ENCODE measurements at places on chromosomes 7 and 10. TPM values are rescaled to one million over a fixed set of nuclear protein-coding genes. Genes with fewer than 3 reads are reported as not detected.
A peak's percentile ranks its signal among the peaks of the same experiment; 100 is the strongest.

- H3K27ac ChIP-seq, result peak overlapping the region; percentile 98
- H3K4me3 ChIP-seq, result peak overlapping the region; percentile 95
- no peaks in the 10 kb centered on the region for H3K36me3 ChIP-seq
- DNase-seq, result no peak
- no peaks in the 10 kb centered on the region for H3K27me3 ChIP-seq
- H3K4me1 ChIP-seq, result peaks cover 23% of the 10 kb centered on the region
Observed at GRCh38 chr7:66682350-66683093, 53.8 kb downstream of the KCTD7 start.

Gene ZNF487
- total RNA-seq, result 15.7 TPM

Gene FAM24A
- not detected for total RNA-seq

Gene ARMC3
- total RNA-seq, result 54.3 TPM

Gene ZNF736
- 17.0 TPM for total RNA-seq

Gene LRRC61
- total RNA-seq, result 31.4 TPM

DNA sequence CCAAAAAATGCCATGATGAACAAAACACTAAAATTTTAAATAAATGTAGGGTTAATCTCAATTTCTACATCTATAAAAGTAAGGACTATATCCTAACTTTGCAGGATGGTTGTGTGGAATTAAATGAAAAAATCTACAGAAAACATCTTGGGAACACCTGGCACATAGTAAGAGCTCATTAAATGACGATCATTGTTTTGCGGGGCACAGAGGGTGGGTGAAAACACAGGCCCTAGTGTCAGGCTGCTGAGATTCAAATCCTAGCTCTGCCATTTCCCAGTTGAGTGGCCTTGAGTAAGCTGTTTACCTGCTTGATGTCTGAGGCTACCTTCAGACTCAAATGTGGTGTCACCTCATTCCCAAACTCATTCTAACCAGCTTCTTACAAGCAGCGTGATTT lies 35.6 kb downstream of the BTBD16 start:
- H3K27ac ChIP-seq, result no peak overlapping the region
- H3K4me3 ChIP-seq, result no peak overlapping the region
- no peak for DNase-seq
- peaks cover 5% of the 10 kb centered on the region for H3K4me1 ChIP-seq
- H3K36me3 ChIP-seq, result no peaks in the 10 kb centered on the region

Gene ZNF727
- total RNA-seq, result 0.59 TPM

DNA sequence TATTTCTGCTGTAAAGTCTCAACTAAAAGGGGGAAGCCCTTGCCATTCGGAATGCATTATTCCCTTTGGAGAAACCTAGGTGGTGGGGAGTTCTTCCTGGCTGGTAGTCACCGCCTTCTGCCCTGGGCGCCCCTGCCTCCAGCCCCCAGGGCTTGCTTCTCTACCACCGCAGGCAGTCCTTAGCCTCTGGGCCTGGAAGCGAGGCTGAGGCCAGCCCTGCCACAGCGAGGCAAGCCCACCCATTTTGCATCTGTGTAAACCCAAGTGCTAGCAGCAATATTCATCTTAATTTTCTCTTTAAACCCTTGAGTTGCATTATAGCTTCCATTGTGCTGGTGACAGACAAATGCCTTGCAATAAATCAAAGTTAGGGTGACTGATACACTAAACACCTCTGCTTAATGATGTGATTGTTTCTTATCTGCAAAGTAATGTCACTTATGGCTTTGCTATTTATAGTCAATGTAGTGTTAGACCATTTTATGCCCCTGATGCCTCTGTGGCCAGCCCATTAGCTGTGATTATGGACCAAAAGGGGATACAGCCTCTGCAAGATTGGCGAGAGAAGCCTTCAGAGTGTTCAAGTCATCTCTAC lies 26.2 kb upstream of the MGMT start:
- H3K27ac ChIP-seq, result no peak overlapping the region
- H3K4me3 ChIP-seq, result no peak overlapping the region
- no peaks in the 10 kb centered on the region for H3K36me3 ChIP-seq
- no peaks in the 10 kb centered on the region for H3K4me1 ChIP-seq

Gene FOXI2
- total RNA-seq, result not detected

Gene ANKRD61
- total RNA-seq, result not detected
